ENCODE measurements at places on chromosomes 5 and 9.
A peak's percentile ranks its signal among the peaks of the same experiment; 100 is the strongest.

- no peak for DNase-seq
These were observed 79.5 kb downstream of the ANXA1 start for GRCh38 chr9:73231203-73231602.

DNA sequence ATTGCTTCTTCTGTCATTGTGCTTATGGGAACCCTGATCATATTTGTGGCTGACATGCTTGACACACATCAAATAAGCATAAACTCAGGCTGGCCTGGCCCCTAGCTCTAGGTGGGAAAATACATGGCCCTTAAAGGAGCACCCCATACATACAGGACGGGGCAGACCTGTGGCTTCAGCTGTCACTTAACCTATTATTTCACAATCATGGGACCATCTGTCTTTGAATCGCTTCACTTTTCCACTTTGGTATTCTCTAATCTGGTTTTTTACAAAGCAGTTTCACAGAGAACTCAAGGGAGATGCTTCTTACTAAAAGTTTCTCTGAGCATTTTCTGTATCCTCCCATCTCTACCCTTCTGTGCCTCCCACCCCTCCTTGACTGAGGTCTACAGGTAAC is 34.6 kb upstream of the LRRTM2 start:
- DNase-seq = no peak

GRCh38 chr9:98870782-98871557 is 63.5 kb downstream of the GALNT12 start:
- no peak for DNase-seq

DNA sequence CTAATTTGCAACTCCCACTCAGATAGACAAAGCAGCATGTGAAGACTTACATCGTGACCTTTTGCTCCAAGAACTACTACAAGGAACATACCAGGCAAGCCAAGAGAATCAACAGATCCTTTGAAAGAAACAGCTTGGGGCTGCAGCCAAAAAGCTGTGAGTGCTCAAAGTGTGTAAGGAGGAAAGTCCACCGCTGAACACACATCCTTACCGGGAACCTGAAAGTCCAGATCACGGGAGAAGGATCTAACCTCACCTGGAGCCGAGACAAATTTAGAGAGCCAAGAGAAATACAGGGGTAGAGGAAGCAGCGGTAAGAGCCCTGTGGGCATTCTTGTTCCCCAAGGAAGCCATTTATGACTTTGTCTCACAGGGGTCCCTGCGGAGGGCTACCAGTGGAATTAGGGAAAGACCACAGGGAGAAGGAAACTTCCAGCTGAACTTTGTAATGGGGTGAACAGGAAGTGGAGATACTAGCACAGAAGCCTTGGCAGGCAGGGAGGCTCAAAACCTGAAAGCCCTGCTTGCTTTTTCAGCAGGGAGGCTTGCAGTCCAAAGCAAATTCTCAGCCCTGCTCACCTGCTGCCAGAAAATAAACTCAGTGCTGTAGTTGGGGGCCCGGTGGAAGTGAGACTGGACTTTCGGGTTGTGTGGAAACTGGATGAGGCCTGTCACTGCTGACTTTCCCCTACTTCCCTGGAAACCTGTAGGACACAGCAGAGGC is 350.2 kb downstream of the DTWD2 start:
- DNase-seq = no peak

DNA sequence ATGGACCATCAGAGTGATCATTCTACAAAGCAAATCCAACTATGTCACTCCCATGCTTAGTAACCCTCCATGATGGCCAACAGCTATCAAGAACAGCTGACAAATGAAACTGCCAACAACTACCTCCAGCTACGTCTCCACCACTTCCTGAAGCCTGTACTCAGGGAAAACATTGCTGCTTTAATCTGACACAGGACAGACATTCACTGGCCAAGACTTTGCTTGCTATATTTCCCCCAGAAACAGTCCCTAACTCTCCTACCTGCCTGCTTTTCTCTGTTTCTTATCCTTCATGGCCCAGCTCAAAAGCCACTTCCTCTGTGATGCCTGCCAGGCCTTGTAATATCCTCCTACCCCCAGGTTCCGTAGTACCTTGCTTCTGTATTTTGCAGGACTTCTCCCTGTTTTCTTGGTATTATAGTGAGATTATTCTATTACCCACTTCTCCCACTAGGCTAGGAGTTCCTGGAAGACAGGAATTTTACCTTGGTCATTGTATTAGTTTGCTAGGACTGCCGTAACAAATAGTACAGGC is 14.7 kb upstream of the RAB14 start:
- DNase-seq = no peak

- DNase-seq = no peak
These were observed 18.9 kb downstream of the LAMC3 start for GRCh38 chr9:131027872-131028179.

- DNase-seq = no peak
These were observed 4.6 kb downstream of the VCAN start for GRCh38 chr5:83475935-83476814.

DNA sequence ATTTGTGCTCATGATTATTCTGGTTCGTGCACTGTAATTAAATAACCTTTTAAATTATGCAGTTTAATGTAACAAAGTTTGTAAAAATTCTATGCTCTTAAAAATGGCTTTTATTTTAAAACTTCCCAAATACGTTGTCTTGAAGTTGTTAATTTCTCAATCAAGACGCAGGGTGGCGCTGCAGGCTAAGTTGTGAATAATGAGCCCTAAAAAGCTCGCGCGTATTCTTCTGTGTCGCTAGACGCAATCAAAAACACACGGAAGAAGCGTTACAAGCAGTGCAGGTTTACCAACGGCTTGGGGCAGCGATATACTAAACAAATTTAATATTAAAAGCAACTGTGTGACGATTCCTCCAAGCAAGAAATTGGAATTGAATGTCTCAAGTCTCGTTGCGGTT is at the start of gene PCDHB4:
PCDHB4 (plus strand) TSS at position 256 of the 400 bp plus-strand sequence. CDS start 181 bp downstream, outside the sequence.
- DNase-seq = no peak

GRCh38 chr5:127723571-127723970 is 20.4 kb downstream of the CCDC192 start:
- peak; percentile 16 for DNase-seq

GRCh38 chr9:33125871-33126823 is 41.0 kb downstream of the B4GALT1 start:
- no peak for DNase-seq

- DNase-seq = no peak
These were observed 76.2 kb upstream of the MIER3 start for GRCh38 chr5:57028161-57028560.

GRCh38 chr5:76537073-76537543 is 86.1 kb downstream of the F2RL2 start:
- DNase-seq = no peak

- no peak for DNase-seq
These were observed 58.9 kb downstream of the NEURL1B start for GRCh38 chr5:172699999-172700364.

DNA sequence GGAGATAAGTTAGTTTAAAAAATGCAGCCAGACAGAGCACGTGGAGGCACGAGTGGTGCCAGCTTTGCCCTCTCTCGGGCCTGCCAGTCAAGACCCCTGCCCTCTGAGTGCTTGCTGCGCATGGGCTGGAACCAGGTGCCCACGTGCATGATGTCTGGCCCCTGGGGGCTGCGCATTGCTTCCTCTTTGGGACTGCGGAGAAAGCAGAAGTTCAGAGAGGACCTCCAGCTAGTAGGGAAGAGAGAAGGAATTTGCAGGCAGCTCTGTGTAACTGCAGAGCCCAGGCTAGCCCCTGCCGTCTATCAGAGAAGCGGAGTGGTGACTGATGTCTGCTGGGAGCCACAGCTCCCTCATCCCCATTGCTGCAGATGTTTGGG is 9.7 kb upstream of the RNU6ATAC start:
- no peak for DNase-seq

- no peak for DNase-seq
These were observed 153.0 kb upstream of the FTMT start for GRCh38 chr5:121698690-121699089.

- DNase-seq = no peak
These were observed 238.5 kb downstream of the KDM4C start for GRCh38 chr9:6996061-6996854.

DNA sequence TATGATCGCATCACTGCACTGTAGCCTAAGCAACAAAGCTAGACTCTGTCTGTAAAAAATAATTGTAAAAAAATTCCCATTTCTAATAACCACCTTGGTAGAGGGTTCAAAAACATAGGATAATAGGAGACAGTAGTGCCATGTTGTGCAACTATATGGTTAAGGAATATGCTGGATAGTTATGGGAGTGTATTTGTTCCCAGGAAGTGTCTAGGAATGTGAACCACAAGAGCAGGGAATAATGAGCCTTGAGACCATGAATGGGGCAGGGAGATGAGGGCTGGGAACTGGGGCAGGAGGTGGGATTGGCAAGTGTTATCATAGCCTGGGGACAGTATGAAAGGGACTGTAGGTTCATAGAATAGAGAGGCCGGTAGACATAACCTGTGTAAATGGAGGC is 50.4 kb downstream of the RUSC2 start:
- DNase-seq = no peak

DNA sequence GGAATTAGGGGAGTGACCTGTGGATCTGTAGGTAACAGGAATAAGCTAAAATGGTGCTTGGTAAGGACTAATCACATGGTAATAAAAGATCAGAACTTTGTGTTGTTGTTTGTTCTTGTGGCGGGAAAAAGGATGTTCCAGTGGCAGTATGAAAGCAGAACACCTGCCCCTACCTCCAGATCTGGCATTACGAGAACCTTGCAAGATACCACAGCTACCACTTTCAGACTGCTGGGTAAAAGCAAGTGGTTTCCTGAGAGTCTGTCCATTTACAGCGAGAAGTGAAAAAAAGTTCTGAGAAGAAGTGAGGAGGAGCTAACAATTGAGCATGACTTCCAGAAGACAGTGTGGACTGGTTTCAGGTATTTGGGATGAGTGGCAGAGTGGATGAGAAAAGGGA is 252.5 kb downstream of the TLE4 start:
- no peak for DNase-seq

GRCh38 chr5:80860924-80861613 is 99.1 kb upstream of the RASGRF2 start:
- DNase-seq = no peak

DNA sequence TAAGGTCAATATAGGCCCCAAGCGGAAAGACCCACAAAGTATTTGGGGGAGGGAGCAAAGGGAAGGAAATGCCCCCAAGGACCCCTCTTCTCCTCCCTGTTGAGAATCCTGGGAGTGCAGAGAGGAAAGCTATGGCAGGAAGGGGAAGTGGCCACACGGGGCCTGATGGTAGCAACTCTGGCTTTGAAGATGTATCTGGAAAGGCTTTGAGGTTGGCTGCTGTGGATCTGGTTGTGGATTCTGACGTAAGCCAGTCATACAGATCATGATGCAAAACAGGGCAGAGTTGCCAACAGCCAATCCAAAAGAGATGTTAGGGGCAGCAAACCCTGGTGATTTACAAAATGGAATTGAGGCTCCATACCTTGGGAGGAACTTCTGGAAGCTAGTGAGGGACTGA is 108.8 kb downstream of the PRKACG start:
- DNase-seq = no peak

- DNase-seq = no peak
These were observed 1.6 kb upstream of the FOXD1 start for GRCh38 chr5:73450137-73450536.

- no peak for DNase-seq
These were observed 363.6 kb upstream of the CYLC2 start for GRCh38 chr9:102631559-102631958.

DNA sequence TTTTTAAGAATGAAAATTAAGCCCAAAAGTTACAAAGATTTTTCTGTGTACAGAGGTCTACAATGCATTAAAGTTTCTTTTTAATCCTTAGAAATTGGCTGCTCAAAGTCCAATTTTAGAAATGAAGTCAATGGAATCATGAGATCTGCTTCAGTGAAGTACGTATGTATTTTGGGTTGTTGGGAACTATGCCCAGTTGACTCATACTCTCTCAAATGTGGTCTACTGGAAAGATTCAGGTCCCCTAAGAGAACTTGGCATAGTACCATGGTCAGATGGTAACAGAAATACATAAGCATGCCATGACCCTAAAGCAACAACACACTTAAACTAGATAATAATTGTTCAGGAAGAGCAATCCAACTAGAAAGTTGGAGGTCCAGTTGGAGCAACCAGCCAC is 23.0 kb downstream of the FBLL1 start:
- DNase-seq = no peak

- no peak for DNase-seq
These were observed 90.7 kb downstream of the SEC61B start for GRCh38 chr9:99312736-99313135.

DNA sequence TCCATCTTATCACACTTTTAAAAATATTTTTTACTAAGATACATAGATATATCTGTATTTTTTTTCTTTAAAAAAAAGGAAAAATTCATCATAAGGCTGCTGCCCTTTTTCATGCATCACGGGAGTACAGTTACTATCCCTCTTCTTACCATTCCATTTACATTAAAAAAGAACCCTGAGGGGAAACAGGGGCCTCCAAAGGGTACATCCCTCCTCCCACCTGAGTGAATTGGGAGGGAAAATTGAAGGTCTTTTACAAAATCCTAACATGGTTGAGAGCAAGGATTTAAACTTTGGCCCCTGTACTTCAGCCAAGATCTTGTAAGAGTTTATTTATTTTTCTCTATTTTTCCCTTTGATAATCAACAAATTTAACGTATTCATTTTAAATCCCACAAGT is 319.2 kb downstream of the MLLT3 start:
- DNase-seq = no peak

- no peak for DNase-seq
These were observed 48.6 kb downstream of the UBAP1 start for GRCh38 chr9:34227445-34227844.

GRCh38 chr9:841371-842209 is at the start of gene DMRT1:
TSS of gene DMRT1 (plus strand) at chr9:841697. CDS start at chr9:841839, 142 bp downstream.
- DNase-seq = no peak

GRCh38 chr9:113624721-113625120 is 161.2 kb downstream of the RGS3 start:
- DNase-seq = no peak

GRCh38 chr9:128321343-128321742 is 904 bp downstream of the TRUB2 start:
- DNase-seq = no peak

DNA sequence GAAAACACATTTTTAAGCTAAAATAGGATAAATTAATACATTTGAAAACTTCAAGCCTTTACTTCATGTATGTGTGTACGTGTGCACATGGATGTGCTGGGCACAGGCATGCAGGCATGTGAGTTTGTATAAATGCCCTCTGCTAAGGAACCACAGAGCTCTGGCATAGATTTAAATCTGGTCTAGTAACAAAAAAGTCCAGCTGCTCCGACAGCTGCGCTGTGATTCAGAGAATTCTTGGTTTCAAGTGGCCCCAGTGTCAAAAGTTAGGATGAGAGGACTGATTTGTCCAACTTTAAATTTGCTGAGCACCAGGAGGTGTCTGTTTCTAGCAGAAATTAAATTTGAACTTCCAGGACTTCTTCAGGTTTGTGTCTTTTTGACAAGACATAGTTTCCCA is 203.7 kb upstream of the TUT7 start:
- DNase-seq = no peak

DNA sequence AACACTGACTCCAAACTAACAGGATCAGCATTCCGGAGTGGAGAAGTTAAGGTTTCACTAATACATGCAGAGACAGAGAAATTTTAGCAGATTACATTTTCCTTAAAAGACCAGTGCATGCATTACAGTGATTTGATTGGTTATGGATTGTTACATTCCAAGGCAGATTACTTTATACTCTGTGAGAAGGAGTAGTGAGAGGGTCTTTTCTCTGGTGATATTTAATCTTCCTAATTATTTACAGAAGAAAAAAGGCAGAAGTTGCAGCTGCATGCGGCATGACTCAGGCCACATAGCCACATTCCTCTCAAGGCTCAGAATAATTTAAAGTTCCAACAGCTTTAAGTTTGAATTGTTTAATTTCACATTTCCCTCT is 53.0 kb upstream of the PDZD2 start:
- no peak for DNase-seq

Measured in gastrocnemius medialis (tissue), 4 donors.